ENCODE measurements at places on chromosomes 4 and X. TPM values are rescaled to one million over a fixed set of nuclear protein-coding genes. Genes with fewer than 3 reads are reported as not detected.

Gene TMEM154
- 0.25 TPM for total RNA-seq

Gene WNK3
- 48.2 TPM for total RNA-seq

Gene PCDH11X
- total RNA-seq: 85.6 TPM

Gene ARHGEF38
- under 0.01 TPM for total RNA-seq

Gene PAGE4
- total RNA-seq: not detected

Gene LUZP4
- total RNA-seq: not detected

Gene USP17L20
- not detected for total RNA-seq

Gene UVSSA
- total RNA-seq: 7.9 TPM

Data from temporal lobe (tissue), 4 donors.